ENCODE measurements at places on chromosomes 6 and 20.

GRCh38 chr6:121436960-121437850 is 1.8 kb downstream of the GJA1 start:
- DNase-seq, result no peak

GRCh38 chr6:2956930-2957685 is 14.3 kb downstream of the SERPINB6 start:
- no peak for DNase-seq

DNA sequence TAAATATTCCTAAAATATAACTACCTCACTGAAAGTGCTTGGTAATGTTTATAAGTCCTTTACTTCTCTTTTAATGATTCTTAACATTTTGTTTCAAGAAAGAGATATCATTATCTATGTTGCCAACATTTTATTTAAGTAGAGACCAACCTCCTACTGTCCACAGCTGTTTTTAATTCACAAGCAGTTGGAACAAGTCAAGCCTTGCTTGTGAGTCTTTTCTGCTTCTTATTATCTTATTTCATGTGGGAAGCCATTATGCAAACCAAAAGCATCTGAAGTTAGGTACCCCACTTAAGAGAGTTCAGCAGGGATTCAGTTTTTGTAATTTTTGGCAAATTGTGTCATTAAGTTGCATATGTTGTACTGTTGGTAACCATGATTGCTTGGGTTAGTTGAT is 1714.5 kb downstream of the GRIK2 start:
- DNase-seq, result no peak

GRCh38 chr20:32447136-32448027 is 89.3 kb downstream of the ASXL1 start:
- DNase-seq, result no peak

DNA sequence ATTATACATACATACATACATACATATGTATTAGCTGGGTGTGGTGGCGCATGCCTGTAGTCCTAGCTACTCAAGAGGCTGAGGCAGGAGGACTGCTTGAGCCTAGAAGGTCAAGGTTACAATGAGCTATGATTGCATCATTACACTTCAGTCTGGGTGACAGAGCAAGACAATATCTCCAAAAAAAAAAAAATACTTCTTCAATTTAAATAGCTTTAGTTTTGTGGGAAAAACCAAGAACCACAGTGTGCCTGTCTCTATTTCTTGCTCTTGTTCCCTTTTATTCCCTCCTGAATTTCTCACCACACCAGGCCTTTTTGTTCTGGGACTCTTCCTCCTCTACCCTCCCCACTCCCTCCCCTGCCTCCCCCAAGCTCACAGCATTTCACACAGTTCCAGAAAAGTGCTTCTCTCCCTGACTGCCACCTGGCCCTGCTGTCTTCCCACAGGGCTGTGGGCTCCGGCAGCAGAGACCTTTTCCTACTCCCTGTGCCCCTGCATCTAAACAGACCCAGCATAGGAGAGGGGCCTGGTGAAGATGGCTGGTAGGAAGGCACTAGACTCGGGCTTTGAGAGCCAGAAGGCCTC is 1.3 kb downstream of the C20orf203 start:
- no peak for DNase-seq

DNA sequence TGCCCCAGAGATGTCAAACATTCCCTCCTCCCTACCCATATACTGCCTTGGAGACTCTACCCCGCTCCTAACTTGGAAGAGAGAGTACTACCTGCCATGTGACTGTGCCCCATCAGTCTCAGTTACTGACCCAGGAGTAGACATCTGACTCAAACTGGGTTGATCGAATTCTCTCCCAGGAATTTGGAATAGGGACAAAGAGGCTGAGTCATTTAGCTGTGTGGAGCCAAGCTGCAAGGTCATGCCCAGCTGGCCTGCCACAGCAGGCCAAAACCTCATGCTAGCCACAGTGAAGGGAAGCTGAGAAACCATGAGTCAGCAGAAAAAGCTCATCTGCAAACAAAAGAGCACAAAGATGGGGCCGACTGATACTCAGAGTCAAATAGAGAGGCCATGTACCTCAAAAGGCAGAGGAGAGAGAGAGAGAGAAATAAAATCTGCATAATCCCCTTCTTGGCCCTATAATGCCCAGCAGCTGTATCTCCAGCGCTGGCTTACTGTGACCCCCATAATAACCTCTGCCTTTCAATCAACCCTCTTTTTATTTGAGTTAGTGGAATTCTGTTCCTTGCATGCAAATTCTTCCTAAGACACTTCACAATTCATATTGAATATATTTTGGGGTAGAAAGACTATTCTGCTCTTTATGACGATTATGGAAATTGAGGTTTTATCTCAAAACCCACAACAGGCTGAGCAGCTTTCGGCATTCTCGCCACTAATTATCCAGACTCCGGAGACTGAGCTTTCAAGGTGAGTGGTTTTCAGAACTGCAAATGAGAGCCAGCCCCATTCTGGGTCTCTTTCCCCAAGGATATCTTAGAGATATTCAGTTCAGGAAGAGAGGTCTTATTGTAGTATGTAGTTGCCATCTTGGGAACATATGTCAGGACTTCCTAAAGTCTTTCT is 21.4 kb upstream of the AKIRIN2 start:
- DNase-seq, result no peak

GRCh38 chr6:54864272-54864671 is 17.7 kb downstream of the FAM83B start:
- no peak for DNase-seq

- no peak for DNase-seq
These were observed 73.0 kb upstream of the KCNG1 start for GRCh38 chr20:51095633-51096521.

GRCh38 chr6:143026696-143027449 is 33.8 kb upstream of the AIG1 start:
- DNase-seq, result peak; percentile 41

DNA sequence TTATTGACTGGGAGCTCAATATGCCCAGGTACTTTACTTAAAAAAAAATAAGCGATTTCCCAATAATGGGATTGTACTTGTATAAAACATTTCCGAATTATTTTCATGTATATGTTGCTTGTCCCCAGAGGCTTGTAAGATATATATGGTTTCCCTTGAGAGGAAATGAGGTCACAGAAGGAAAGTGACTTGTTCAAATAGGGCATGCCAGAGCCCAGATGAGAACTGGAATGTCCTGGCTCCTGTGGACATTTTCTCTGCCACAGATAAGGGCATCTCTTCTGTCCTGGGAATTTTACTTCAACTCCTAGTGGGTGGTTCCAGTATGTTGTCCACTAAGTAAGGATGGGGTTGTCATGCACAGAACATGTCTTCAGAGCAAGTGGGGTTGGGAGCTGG is 63.0 kb downstream of the LYRM2 start:
- no peak for DNase-seq

GRCh38 chr6:153215242-153215641 is 84.2 kb upstream of the RGS17 start:
- no peak for DNase-seq

Measured in stimulated activated CD4-positive, alpha-beta T cell treated with anti-CD3 and anti-CD28 coated beads, Interleukin-12 subunit alpha, Interleukin-12 subunit beta, amount 100 ng/mL, for 48 hours (primary cell).